ENCODE measurements at places on chromosomes 12 and 14.

DNA sequence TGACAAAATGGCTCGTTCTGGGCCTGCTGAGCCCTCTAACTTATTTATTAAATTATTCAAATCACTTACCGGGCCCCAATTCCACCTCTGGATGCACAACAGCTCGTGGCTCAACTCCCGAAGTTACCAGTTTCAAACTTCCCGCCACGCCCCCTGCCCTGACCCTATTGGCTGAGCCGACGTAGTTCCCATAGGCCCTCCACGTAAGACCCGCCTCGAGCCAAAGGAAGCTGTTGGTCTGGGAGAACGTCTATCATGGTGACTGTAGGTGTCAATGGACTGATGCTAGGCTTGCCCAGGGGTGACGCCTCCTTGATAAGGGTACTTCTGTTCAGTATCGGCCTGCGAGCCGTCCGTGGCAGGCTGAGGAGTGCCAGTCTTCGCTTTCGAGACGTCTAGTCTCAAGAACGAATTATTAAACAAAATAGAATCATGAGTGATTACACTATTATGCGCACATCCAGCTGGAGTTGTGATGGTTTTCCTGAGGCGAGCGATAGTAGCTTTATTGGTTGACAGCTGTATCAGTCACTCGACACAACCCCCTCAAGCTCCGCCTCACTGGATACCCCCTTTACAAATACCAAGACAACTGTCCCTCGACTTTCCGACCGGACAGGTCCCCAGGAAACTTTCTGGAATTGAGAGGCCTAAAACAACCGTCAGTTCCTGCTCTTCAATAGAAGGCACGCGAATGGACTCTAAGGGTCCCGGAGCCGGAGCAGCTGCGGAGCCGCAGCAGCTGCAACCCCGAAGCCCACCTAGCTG is at the start of gene CDCA3:
TSS of gene CDCA3 (minus strand) at position 134 of the 768 bp plus-strand sequence. CDS start 334 bp downstream, outside the sequence.
- DNase-seq, result peak; percentile 98

DNA sequence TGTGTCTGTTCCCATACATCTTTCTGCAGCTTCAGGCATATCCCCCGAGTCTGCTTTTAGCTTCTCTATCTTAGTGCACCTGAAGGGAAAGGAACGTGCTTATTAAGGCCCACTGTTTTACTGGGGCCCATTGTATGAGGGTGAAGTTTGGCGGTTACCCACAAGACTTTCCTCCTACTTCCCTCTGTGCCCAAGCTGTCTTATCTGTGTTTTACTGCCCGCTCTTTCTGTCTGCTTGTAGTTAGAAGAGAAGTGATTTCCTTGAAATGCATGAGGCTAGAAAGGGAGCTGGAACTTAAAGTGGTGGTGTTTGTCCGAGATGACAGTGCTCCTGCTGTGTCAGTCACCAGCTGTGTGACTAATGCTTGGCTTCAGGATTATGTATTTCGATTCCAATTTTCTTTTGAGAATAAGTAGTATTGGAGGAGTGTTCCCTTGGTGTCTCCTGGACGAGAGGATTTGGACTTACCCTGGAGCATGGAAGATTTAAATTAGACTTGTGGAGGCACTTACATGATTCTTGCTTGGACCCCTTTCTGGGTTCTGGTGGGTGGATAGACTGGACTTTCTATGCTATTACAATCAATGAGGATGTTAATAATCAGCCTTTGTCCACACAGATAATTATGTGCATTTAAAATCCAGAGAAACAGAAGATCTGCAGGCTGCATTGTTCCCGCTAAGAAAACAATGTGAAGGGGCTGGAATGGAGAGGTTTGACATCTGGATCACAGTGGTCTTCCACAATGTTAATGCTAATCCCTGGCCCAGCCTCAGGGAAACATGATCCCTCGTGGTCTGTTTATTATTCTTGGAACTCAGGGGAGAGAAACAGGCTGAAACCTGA is 13.9 kb upstream of the KRT86 start:
- DNase-seq, result no peak

- DNase-seq, result no peak
These were observed 19.7 kb upstream of the FAM222A start for GRCh38 chr12:109693653-109694600.

GRCh38 chr12:70549340-70550179 is 87.7 kb downstream of the PTPRB start:
- DNase-seq, result no peak

DNA sequence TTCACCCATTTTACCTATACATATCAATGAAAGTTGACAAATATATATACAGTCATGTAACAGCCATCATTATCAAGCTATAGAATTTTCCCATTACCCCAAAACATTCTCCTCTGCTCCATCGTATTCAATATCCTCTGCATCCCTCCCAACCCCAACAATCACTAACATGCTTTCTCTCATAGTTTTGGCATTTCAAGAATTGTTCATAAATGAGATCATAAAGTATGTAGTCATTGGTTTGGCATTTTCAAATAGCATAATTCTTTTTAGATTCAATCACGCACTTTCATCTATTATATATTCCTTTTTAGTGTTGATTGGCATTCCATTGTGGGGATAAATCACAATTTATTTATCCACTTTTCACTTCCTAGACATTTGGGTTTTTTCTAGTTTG is 866.0 kb upstream of the TMEM132C start:
- no peak for DNase-seq

DNA sequence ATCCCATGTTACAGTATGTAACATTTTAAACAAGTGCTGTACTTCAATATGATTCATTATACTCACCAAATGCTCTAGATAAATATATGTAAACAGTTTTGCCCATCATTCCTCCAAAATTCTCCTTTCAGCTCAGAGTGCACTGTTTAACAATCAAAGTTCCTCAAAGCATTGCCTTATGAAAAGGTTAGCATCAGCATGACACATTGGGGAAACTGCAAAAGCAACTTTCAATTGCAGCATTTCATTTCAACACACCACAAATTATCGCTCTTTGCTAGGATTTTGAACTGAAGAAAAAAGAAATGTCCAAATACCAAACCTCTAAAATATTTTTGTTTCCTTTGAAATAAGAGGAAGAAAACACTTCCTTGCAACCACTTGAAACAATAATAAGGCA is 413.2 kb downstream of the FLRT2 start:
- DNase-seq, result no peak

- DNase-seq, result no peak
These were observed 22.1 kb downstream of the MTHFD1 start for GRCh38 chr14:64410084-64410774.

DNA sequence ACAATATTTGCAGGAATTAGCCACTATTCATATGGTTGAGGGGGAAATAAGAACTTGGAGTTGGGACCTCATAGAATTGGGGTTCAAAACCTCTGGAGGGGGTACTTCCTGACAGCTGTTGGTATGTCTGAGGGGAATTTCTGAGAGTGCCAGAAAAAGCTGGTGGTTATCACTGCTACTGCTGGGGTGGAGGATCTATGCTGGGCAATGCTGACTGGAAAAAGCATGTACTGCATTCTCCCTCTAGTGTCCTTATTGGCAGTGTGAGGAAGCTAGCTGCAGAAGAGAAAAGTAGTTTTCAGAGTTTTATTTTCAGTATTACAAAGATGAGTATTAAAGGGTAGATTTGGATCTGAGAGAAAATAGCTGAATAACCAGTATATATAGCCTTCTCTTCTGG is 88.8 kb downstream of the FUT8 start:
- DNase-seq, result no peak

GRCh38 chr14:101992708-101993107 is 28.3 kb downstream of the DYNC1H1 start:
- no peak for DNase-seq

DNA sequence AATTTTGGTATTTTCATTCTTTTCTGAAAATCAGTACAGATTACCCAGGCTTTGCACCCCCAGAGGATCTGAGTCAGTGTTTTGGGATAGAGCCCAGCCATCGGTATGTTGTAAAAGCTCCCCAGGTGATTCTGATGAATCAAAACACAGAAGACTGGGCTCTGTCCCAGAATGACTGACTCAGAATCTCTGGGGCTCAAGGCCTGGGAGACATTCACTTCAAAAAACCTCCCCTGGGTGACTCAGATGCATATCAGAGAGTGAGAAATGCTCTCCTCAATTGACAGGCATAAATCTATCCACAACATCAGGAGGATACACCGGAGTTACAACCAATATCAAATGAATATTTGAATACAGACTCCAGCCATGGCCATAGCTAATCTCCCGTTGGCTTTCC is 32.6 kb downstream of the SLC35F4 start:
- no peak for DNase-seq

GRCh38 chr12:124713041-124713435 is 145.6 kb upstream of the NCOR2 start:
- no peak for DNase-seq

DNA sequence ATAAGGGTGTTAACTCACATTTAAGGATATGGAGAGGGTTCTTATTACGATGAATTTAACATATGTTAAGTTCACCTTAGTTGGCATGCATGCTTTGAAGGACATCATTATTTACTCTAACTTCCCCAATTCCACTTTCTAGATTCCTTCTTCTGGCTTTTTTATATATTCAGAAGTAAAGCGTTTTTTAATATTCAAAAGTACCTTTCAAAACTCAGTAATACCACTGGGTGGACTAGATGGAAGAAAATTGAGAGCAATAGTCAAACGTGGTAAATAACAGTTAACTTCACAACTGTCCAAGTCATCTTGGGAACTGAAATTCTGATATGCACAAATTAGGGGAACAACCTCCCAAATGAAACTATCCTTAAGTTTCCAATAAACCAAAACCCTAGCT is 9.1 kb downstream of the SINHCAF start:
- DNase-seq, result peak; percentile 25

DNA sequence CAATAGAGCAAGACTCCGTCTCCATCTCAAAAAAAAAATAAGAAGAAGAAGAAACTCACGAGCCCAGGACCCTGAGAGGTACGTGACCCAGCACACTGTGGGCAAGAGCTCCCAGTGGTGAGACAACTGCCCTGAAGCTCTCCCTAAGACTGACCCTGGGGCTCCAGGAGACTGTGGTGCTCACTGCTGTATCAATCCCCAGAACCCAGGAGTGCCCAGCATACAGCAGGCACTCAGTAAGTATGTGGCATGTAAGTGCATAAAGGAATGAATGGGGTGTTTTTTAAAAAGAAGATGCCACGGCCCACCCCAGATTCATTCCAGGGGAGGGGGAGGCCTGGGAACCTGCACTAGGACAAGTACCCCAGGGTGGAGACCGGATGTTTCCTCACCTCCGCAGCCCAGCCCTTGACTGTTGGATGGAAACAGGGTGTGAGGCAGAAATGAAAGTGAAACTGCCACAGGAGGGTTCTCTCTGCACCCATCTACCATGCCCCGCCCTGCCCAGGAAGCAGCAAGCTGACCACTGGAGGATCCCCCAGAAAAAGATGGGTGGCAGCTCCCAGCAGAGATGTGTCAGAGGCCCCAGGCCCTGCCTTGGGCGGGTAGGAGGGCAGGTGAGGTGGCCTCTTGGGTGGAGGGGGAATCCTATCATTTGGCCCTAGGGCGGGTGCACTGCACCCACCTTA is 12.2 kb downstream of the ITPK1 start:
- peak; percentile 84 for DNase-seq

DNA sequence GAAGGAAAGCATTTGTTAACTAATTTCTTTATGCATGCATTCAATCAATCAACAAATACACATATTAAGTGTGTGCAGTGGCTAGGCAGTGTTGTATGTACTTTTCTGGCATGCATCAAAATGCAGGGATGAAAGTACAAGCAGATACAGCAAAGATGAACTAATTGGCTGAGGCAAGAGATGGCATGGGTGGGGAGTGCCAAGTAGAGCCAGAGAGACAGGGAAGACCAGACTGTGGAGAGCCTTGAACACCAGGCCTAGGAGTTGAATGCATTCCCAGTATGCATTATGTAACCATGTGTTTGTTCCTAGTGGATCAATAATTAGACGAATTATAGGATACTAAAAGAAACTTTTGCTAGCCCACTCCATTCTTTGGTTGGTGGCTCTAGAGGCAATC is 17.3 kb upstream of the LMNTD1 start:
- DNase-seq, result no peak

GRCh38 chr12:49585477-49586459 is 17.8 kb upstream of the MCRS1 start:
- DNase-seq, result no peak

GRCh38 chr12:16187660-16188059 is 89.8 kb downstream of the SLC15A5 start:
- DNase-seq, result no peak

GRCh38 chr12:55933169-55933798 is 2.3 kb downstream of the DGKA start:
- DNase-seq, result no peak

DNA sequence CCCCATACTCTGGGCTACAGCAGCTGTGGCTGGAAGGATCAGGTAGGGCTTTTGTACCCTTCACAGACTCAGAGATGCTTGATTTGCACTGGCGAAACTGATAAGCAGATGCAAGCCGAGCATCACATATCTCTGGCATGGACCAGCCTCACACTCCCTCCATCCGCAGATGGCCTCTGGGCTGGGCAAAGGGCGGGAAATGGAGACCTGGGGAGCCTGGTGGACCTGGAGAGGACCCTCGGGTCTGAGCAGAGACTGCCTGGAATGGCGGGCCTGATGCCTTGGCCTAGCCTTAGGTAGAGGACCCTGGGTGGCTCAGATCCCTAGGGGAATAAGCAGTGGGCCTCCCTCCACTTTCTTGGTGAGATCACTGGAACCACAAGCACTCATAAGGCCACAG is 53.2 kb downstream of the GALNT16 start:
- no peak for DNase-seq

- DNase-seq, result no peak
These were observed 85.0 kb downstream of the TAOK3 start for GRCh38 chr12:118287728-118288127.

DNA sequence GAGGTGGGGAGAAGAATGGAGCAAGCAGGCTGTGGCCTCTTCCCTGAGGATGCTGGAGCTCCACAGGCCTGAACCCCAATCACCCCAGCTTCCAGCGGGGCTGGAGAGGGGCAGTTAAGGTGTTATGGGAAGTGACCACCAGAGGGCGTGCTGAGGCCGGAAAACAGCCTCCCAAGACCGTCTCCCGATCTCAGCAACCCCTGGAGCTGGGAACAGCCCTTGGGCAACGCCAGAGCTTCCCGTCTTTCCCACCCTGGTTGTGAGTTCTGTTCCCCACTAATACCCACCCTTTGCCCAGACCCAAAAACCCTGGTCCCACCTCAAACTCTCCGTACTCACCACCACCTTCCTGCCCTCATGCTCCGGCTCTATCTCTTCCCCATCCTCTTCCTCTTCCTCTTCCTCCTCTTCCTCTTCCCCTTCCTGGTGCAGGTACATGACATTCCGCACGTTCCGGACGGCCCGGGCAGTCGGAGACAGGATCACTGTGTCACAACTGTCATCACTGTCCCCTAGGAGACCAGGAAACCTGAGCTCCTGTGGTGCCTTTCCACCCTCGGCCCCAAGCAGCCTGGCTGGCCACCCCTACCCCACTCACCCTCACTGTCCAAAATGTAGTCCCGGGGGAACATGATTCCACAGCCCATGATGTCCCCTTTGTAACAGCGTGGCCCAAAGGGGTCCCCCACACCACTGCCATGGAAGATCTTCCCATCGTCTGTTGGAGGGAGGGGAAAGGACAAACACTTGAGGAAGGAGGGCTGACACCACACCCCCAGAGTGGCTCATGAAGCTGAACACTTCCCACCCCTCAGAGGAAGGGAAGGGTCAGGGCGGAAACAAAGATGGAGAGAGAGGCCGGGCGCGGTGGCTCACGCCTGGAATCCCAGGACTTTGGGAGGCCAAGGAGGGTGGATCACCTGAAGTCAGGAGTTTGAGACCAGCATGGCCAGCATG is 12.9 kb downstream of the SPRYD3 start:
- DNase-seq, result peak; percentile 66

GRCh38 chr12:100445081-100445481 is 28.6 kb upstream of the NR1H4 start:
- DNase-seq, result no peak

Measured in activated CD4-positive, alpha-beta T cell treated with anti-CD3 and anti-CD28 coated beads, Interleukin-2, Interleukin-4, amounts not matched to agents 100 ng/mL and 50 ng/mL, durations not matched to agents 16 hours and 8 hours (primary cell).